Left kidney (tissue), 8 donors: ENCODE measurements at places on chromosomes 5 and 9. TPM values are rescaled to one million over a fixed set of nuclear protein-coding genes. Genes with fewer than 3 reads are reported as not detected.

Gene HMGCR
- 82.8 TPM for polyA plus RNA-seq

Gene SAXO1
- 0.20 TPM for polyA plus RNA-seq

Gene SLC9A3
- 60.6 TPM for polyA plus RNA-seq

Gene CDK5RAP2
- polyA plus RNA-seq, result 75.8 TPM

Gene PRSS3
- polyA plus RNA-seq, result 3.6 TPM

Gene PCDHA12
- 0.23 TPM for polyA plus RNA-seq

Gene PRR7
- 1.0 TPM for polyA plus RNA-seq

Gene PTGES
- polyA plus RNA-seq, result 4.3 TPM
